Germinal center (tissue), 1 donor: ENCODE measurements at places on chromosomes 4 and X.

DNA sequence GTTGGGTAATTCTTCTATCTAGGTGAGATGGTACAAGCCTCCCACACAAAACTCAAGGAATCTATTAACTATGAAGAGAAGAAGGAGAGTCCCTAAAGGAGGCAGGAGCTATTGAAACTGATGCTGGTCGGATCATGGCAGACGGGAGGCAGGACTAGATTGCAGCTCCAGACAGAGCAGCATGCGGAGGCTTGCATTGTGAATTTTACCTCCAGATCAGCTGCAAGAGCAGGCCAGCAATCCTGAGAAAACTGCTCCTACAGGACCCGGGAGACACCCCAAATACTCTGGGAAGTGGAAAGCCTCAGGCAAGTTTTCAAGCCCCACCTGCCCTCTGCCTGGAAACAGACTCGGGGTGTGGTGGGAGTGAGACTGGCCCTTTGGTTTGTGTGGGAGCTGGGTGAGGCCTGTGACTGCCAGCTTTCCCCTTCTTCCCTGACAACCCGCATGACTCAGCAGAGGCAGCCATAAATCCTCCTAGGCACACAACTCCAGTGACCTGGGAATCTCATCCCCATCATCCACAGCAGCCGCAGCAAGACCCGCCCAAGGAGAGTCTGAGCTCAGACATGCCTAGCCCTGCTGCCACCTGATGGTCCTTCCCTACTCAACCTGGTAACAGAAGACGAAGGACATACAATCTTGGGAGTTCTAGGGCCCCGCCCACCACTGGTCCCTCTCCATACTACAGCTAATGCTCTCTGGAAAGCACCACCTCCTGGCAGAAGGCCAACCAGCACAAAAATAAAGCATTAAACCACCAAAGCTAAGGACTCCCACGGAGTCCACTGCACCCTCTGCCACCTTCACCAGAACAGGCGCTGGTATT is 30.9 kb downstream of the GATB start:
- DNase-seq, result no peak

DNA sequence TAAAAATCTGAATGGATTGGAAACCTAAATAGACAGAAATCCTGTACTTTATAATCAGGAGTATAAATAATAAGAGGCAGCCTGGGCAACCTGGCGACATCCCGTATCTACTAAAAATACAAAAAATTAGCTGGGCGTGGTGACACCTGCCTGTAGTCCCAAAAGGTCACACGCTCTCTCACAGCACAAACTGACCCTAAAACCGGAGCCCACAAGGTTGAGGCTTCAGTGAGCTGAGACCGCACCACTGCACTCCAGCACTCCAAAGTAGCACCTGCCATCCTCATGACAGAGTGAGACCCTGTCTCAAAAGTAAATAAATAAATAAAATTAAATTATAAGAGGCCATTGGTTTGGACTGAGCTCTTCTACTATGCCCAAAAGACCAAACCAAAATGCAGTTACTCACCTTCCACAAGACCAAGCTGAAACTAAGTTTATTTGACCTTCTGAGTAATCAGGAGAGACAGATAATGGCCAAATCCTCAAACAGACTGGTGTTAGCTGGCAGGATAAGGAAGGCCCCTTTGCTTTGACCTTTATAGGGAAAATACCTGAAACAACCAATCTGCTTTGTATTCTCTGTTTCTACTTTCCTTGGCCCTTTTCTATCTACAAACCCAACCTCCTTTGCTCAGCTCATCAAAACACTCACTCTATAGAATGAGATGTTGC is 3.2 kb upstream of the GRSF1 start:
- no peak for DNase-seq

GRCh38 chrX:1300449-1300848 is 31.8 kb downstream of the CSF2RA start:
- no peak for DNase-seq

DNA sequence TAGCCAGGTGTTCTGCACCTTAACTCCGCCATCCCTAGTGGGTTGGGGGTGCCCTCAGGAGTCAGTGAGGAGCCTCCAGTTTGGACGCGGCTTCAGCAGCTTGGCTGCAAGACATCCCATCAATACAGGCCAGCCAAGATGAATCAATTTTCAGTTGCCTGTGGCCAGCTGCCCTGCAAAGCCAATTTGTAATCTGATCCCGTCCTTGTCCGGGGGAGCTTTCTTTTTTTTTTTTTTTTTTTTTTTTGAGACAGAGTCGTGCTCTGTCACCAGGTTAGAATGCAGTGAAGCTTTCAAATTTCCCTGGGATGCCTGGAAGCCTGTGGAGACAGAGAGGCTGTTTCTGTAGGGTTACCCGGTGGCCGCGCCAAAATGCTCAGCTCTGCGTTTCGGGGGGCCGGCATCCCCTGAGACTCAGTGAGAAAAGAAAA is 192.5 kb downstream of the ASMT start:
- DNase-seq, result no peak

GRCh38 chrX:49756692-49757091 is 60.9 kb upstream of the PAGE1 start:
- DNase-seq, result no peak

GRCh38 chr4:6730603-6731317 is 14.8 kb downstream of the BLOC1S4 start:
- no peak for DNase-seq

GRCh38 chr4:45910511-45910910 is 213.3 kb downstream of the GABRG1 start:
- no peak for DNase-seq

GRCh38 chrX:3777416-3777815 is 64.0 kb upstream of the PRKX start:
- DNase-seq, result no peak

DNA sequence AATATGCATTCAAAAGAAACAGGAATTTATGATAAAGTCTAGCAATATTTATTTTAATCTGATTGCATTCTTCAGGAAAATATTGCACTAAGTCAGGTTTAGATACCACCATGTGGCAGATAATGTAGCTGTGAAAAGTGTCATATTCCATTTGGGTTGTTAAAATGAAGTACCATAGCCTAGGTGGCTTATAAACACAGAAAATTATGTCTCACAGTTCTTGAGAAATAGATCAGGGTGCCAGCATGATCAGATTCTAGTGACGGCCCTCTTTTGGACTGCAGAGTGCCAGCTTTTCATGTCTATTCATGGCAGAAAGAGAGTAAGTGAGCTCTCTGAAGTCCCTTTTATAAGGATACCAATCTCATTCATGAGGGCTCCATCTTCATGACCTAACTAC is 5.6 kb upstream of the ADGRL3 start:
- DNase-seq, result no peak

DNA sequence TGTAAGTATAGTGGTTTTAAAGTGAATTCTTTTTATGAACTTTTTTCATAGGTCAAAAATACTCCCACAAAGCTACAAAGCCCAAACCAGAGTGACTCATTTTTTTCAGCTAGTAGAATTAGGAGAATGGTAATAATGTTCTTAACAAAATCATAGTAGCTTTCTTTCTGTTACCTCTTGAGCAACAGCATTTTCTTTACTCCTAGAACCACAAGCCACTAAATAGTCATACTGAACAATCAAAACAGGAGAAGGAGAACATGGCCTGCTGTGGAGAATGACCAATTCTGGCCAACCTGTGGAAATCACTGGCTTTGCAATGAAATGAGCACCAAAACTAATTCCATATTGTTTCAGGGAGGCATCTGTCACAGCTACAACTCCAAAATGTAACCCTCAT is 112.9 kb downstream of the AMMECR1 start:
- no peak for DNase-seq

DNA sequence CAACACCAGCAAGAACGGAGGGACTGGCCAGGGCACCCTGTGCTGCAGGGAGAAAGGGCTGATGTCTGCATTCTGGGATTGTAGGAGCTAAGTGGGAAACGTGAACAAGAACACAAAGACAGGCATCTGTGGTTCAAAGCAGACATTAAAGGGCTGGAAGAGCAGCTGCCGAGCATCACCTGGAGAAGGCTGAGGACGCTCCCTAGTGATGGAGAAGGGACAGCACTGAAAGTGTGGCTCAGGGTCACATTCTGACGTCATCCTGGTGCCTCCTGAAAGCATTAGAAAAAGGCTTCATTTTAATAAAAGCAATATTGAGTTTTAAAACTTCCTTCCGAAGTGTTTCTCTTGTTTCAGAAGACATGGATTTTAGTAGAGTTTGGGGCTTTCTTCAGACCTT is 62.3 kb downstream of the CLDN22 start:
- no peak for DNase-seq

GRCh38 chr4:169619518-169619957 is 840 bp upstream of the CLCN3 start:
- DNase-seq, result peak; percentile 71

DNA sequence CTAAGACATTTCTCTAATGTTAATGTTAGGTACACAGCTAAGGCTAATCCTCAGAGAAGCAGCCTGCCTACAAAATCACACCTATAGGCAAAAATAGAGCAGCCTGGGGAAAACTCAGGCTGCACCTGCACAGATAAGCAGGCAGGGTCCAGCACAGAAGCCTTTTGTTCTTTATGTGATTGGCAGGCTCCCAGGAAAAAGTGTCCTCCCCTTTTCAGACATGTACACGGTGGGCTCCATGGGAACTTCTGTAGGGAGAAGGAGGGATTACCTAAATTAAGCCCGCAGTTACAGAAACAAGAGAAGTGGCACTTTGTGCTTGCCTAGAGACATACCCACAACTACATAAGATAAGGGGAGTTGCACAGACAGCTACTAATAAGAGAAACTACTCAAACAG is 4.0 kb upstream of the HSPA4L start:
- no peak for DNase-seq

GRCh38 chr4:175035905-175036304 is 117.7 kb downstream of the ADAM29 start:
- no peak for DNase-seq

DNA sequence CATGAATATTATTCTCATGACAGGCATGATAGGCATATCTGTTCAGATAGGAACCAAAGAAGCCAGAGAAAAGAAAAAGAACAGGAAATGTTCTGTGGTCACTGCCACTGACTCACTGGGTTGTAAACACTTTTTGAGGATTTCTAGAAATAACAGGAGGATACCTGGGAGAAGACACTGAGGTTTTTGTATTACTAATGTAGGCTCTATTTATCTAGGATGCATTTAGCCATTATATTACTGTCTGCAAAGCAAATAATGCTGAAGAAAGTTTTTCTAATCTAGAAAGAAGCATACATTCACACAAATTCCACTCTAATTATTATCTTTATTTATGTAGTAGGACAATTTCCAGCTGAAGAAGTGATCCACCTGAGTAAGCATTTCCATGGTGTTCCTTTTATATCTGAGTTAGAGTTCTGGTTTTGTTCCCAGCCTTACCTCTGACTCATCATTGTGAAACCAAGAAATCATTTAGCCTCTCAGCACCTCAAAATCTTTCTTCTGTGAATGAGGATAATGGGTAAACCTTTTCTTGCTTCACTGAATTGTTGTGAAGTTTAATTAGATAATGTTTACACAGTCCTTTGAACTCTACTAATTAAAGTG is 40.2 kb upstream of the EPGN start:
- DNase-seq, result no peak

- no peak for DNase-seq
Observed at GRCh38 chr4:165027762-165028402, 3.9 kb upstream of the TRIM60 start.

GRCh38 chrX:108257556-108257955 is 166.0 kb downstream of the ATG4A start:
- DNase-seq, result no peak

- no peak for DNase-seq
Observed at GRCh38 chr4:6516762-6517161, 44.3 kb upstream of the PPP2R2C start.

GRCh38 chr4:82983444-82983843 is 27.2 kb downstream of the LIN54 start:
- no peak for DNase-seq

- DNase-seq, result no peak
Observed at GRCh38 chr4:90099812-90100211, 27.4 kb upstream of the CCSER1 start.

DNA sequence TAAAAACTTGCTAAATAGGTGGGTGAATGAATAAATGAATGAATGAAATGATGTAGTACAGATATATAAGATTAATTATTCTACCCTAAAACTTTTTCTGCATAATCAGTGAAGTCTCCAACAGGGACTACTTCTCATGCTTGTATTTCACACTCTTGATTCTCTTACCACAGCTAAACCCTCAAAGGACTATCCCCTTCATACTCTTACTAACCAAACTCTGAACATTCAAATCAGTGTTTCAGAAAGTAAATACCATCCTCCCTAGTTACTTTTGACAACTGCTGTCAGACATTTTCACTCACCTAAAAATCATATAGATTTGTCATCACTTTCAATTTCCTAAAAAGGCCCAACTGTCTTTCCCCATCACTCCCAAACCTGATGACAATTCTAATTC is 234.3 kb upstream of the HHIP start:
- DNase-seq, result no peak

DNA sequence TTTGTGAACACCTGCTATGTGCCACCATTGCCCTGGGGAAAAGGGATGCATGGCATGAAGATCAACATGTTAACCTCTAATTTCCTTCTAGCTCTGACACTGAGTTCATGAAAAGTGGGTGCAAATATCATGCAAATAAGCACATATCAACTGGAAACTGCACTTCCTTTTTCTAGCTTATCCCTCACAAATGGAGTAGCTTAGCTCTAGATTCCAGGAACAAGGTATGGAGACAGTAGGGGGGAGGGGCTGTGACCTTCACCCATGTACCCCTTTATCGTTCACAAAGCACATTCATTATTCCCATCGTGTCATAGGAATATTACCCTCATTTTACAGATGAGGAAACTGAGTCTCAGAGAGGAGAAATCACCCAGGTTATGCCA is 37.4 kb downstream of the STARD8 start:
- no peak for DNase-seq

- DNase-seq, result no peak
Observed at GRCh38 chr4:72207196-72207595, 175.4 kb downstream of the NPFFR2 start.

- no peak for DNase-seq
Observed at GRCh38 chr4:98773638-98774037, 115.2 kb upstream of the TSPAN5 start.

DNA sequence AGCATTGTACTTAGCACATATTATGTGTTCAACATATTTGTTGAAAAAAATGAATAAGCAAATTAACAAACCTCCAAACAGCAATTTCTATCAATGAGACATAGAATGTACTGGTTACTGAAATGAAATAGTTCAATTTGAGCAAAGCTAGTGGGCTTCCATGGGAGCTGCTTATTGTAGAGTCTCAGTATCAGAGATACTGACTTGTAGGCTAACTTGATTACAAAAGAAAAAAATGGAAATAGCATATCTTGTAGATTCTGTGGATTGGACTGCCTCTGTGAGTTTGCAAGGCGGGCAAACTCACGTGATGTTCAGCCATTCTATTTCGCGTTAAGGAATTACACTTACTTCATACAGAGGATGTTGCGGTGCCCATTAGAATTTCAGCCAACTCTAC is 222.1 kb upstream of the JADE1 start:
- DNase-seq, result no peak

- no peak for DNase-seq
Observed at GRCh38 chr4:67101612-67102011, 443.7 kb downstream of the CENPC start.

DNA sequence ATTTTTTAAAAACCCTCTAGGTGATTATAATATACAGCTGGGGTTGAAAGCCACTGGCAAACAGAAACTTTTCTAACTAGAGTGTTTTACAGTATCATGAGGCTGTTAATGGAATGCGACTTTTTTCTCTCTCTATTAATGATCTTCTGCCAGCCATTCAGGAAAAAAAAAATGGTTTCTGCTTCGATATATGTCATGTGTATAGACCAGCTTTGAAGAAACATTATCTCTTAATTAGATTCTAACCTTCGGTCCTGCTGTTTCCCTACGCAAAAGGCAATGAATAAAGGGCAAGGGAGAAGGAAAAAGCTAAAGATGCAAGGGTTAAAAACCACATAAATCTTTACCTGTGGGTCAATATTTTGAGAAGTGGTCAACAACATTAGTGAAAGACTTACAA is 1662.1 kb upstream of the TENM3 start:
- DNase-seq, result no peak
